ENCODE measurements at places on chromosomes 6 and 20. TPM values are rescaled to one million over a fixed set of nuclear protein-coding genes. Genes with fewer than 3 reads are reported as not detected.

DNA sequence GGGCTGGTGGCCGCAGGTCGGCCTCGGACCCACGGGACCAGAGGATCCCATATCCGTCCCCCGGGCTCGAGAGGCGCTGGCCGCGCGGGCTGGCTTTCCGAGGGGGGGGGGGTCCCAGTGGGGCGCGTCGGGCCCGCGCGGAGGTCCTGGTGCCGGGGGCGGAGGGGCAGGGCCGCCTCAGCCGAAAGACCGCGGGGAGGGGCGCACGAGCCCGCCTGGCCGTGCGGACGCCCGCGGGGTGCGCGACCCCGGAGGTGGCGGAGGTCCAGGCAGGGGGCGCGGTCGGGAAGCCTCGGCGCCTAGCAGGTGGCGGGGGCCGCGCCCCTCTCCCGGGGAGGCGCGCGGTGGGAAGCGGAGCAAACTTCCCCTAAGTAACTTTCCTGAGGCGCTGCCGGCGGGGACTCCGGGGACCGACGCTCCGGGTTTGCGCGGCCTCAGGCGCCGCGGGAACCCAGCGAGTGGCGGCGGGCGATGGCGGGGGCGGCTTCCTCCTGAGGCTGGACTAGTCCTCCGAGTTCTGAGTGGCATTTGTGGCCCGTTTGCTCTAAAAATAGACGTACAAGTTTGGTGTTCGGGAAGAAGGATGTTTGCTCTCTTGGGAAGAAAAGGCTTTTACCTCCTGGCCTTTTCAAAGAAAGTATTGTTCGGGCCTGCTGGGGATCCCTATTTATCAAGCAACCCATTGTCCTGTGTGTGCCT lies 26.5 kb upstream of the BTBD3 start:
- H3K4me3 ChIP-seq = peak overlapping the region; percentile 89
- no peaks in the 10 kb centered on the region for H3K36me3 ChIP-seq
- H3K4me1 ChIP-seq = peaks cover 38% of the 10 kb centered on the region
- peak overlapping the region; percentile 99 for H3K27ac ChIP-seq
- no peaks in the 10 kb centered on the region for H3K27me3 ChIP-seq

DNA sequence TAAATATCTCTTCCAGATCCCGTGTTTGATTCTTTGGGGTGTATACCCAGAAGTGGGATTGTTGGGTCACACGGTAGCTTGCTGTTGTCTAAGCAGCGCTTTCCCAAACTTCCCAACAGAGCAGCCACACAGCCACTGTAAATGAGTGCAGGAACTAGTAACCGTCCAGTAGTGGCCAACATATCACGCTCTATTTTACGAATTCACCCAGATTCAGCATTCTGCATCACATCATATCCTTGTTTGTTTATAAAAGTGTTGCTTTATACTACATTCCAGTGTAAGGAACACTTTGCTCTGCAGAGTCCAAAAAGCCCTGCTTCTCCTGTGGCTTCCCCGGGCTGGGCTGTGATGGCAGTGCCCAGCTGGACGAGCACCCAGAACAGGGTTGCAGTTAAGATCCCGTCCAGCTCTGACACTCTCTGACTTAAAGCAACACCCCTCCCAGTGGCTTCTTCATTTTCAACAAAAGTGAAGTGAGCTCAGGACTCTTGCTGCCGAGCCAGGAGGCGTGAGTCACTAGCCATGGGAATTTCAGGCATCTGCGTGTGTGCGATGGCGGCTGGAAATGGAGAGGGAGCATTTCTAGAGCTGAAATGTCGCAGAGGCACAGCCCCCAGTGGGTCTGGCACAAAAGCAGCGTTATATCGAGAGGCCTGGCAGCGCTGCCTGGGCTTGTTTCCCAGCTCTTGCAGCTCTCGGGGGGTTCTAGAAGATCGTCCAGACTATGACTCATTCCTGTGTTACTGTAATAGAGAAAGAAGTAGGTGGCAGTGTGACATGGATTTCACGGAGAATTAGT lies 216.3 kb upstream of the ECI2 start:
- H3K4me1 ChIP-seq = peaks cover 26% of the 10 kb centered on the region
- H3K4me3 ChIP-seq = peak overlapping the region; percentile 43
- H3K27ac ChIP-seq = peak overlapping the region; percentile 75
- no peaks in the 10 kb centered on the region for H3K36me3 ChIP-seq
- H3K27me3 ChIP-seq = no peaks in the 10 kb centered on the region

- H3K27ac ChIP-seq = peak overlapping the region; percentile 56
- H3K27me3 ChIP-seq = peaks cover 88% of the 10 kb centered on the region
- H3K4me1 ChIP-seq = peaks cover 17% of the 10 kb centered on the region
- H3K4me3 ChIP-seq = peak overlapping the region; percentile 74
Observed at GRCh38 chr6:90611543-90612312, 24.9 kb upstream of the MAP3K7 start.

- H3K4me1 ChIP-seq = peaks cover 3% of the 10 kb centered on the region
- peaks cover 67% of the 10 kb centered on the region for H3K27me3 ChIP-seq
- DNase-seq = no peak
- no peaks in the 10 kb centered on the region for H3K36me3 ChIP-seq
- H3K4me3 ChIP-seq = no peak overlapping the region
Observed at GRCh38 chr6:40477246-40478126, 109.7 kb downstream of the LRFN2 start.

DNA sequence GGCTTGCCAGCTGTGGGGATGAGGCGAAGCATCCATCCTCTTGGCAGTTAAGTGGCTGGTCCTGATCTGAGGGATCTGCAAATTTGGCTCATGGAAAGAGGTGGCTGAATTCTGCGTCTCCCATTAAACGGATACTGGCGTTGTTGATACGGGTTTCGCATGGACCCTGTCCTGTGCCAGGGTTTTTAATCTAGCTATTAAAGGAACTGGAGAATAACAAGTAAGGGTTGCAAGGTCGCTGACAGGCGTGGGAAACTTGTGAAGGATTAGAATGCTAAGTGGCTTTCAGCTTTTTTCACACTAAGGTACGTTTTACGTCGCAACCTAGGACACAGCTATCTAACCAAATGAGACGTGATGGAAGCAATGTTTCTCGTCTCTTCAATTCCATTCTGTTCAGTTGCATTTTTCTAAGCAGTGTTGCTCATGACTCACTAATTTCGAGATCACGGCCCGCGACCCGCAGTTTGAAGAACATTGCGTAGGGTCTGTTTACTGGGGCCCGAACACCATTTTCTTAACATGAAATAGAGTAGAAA lies 852 bp downstream of the GMNN start:
- peak overlapping the region; percentile 99 for H3K4me3 ChIP-seq
- peak overlapping the region; percentile 90 for H3K27ac ChIP-seq
- H3K4me1 ChIP-seq = peaks cover 23% of the 10 kb centered on the region
- DNase-seq = no peak
- peaks cover 2% of the 10 kb centered on the region for H3K36me3 ChIP-seq

- H3K27ac ChIP-seq = no peak overlapping the region
- H3K27me3 ChIP-seq = peaks cover under 1% of the 10 kb centered on the region
- no peak for DNase-seq
- H3K4me1 ChIP-seq = no peaks in the 10 kb centered on the region
Observed at GRCh38 chr6:166318227-166318626, 10.0 kb upstream of the PRR18 start.

The GRIK2 gene
- total RNA-seq = 2.9 TPM

Data from mesothelial cell of epicardium (in vitro differentiated cells).